ENCODE measurements at places on chromosomes 5 and 9.
A peak's percentile ranks its signal among the peaks of the same experiment; 100 is the strongest.

GRCh38 chr9:127898433-127899127 is 823 bp downstream of the ST6GALNAC6 start:
- H3K36me3 ChIP-seq: peaks cover 24% of the 10 kb centered on the region
- H3K27ac ChIP-seq: peak overlapping the region; percentile 90
- peak overlapping the region; percentile 88 for H3K4me3 ChIP-seq
- DNase-seq: no peak

- no peaks in the 10 kb centered on the region for H3K36me3 ChIP-seq
- no peak overlapping the region for H3K4me3 ChIP-seq
- peaks cover 5% of the 10 kb centered on the region for H3K27me3 ChIP-seq
- no peaks in the 10 kb centered on the region for H3K4me1 ChIP-seq
- DNase-seq: no peak
Measured at GRCh38 chr9:87662808-87663528, 63.0 kb upstream of the CTSL start.

GRCh38 chr5:69512740-69513260 is 20.2 kb downstream of the OCLN start:
- no peaks in the 10 kb centered on the region for H3K36me3 ChIP-seq
- no peaks in the 10 kb centered on the region for H3K4me1 ChIP-seq
- no peaks in the 10 kb centered on the region for H3K27me3 ChIP-seq
- no peak for DNase-seq
- H3K4me3 ChIP-seq: no peak overlapping the region

- H3K27ac ChIP-seq: no peak overlapping the region
- H3K36me3 ChIP-seq: no peaks in the 10 kb centered on the region
- no peak overlapping the region for H3K4me3 ChIP-seq
- DNase-seq: no peak
- H3K27me3 ChIP-seq: peaks cover 4% of the 10 kb centered on the region
- H3K4me1 ChIP-seq: no peaks in the 10 kb centered on the region
Measured at GRCh38 chr5:15850939-15851341, 328.7 kb downstream of the MARCHF11 start.

DNA sequence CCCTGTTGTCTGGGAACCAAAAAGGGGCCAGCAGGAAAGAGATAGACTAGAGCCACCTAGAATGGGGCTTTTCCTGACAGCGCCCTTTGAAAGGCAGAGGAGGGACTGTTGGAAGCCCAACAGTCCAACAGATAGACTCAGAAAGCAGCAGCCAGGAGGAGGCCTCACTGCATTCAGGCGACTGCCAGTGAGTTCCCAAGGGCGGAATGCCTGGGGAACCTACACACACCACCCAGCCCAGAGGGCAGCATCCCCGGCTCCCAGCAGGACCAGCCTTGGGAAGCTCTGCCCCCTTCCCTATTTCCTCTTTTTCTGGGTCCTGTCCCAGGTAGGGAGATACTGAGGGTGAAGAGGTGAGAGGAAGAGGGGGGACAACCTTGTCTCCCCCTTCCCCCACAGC is 192.4 kb upstream of the KLF4 start:
- no peak overlapping the region for H3K27ac ChIP-seq
- no peaks in the 10 kb centered on the region for H3K36me3 ChIP-seq
- no peaks in the 10 kb centered on the region for H3K27me3 ChIP-seq
- no peaks in the 10 kb centered on the region for H3K4me1 ChIP-seq
- DNase-seq: no peak

DNA sequence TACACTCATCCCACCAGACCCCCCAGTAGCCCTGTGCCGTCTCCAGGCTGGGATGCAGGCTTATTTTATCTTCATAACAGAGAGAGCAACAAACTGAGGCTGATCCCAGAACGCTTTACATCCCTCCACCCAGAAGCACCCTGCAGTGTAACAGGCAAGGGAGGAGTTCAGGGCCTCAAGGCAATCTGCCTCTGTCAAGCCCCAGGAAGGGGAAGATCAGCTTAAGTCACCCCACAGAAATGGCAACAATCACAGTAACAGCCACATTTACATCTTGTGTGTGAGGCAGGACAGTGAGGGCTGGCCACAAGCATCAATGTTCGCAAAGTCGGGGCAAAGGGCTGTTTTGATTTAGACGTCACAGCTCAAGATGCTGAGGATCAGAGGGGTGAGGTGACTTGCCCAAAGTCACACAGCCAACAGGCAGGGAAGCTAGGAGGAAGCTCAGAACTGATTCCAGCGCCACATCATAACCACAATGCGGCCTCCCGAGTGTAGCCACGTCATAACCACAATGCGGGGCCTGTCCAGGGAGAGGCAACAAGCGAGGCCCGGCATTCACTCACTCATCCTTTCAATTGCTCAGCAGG is 14.4 kb downstream of the STK10 start:
- peak; percentile 85 for DNase-seq
- H3K27me3 ChIP-seq: peaks cover 40% of the 10 kb centered on the region
- H3K36me3 ChIP-seq: peaks cover 9% of the 10 kb centered on the region
- peak overlapping the region; percentile 91 for H3K4me3 ChIP-seq

DNA sequence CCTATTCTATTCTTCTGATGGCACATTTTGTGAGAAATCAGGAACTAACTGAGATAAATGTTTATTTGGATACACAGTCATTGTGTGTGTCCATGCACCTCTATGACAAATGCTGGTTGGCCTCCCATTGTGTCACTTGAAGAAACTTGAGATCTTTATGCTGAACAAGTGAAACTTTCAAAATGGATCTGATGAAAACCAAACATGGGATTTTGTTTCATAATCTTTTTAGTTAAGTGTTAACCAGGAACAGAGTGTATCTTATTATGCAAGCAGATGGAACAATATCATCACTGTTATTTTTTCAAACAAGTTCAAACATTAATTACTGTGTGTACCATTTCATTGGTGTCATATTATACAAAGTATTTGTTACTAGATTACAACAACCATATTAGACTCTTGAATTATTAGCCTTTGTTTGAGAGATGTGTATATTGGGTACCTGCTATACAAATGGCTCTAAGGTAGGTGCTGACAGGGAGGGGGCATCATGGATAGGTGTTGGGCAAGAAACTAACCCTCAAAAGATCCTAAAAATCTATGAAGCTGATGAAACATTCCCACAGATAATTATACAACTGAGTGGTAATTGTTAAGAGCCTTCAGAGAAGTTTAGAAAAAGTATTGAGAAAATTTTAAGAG is 159.8 kb downstream of the PALM2AKAP2 start:
- no peak overlapping the region for H3K4me3 ChIP-seq
- H3K36me3 ChIP-seq: no peaks in the 10 kb centered on the region
- H3K4me1 ChIP-seq: no peaks in the 10 kb centered on the region
- H3K27me3 ChIP-seq: peaks cover 4% of the 10 kb centered on the region
- no peak overlapping the region for H3K27ac ChIP-seq

DNA sequence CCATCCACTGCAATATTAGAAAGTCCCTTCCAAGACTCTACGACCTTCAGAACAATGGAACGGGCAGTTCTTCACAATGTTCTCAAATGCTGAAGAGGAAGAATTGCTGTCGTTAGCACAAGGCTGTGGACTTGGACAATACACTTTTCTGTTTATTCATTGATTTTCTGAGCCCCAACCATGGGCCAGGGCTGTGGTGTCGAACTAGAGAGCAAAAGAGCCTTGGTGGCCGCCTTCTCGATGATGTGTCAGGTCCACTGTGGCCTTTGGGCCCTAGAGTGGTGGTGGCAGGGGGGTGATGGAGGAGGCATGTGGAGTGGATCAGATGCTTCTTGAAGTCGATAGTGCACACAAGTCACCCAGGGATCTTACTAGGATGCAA is 18.5 kb upstream of the KIF12 start:
- no peaks in the 10 kb centered on the region for H3K4me1 ChIP-seq
- H3K36me3 ChIP-seq: no peaks in the 10 kb centered on the region
- no peak for DNase-seq
- H3K4me3 ChIP-seq: no peak overlapping the region
- peaks cover 3% of the 10 kb centered on the region for H3K27me3 ChIP-seq

GRCh38 chr5:1654786-1655495 is 131.2 kb upstream of the LPCAT1 start:
- no peak overlapping the region for H3K4me3 ChIP-seq
- H3K4me1 ChIP-seq: peaks cover 4% of the 10 kb centered on the region
- H3K27ac ChIP-seq: no peak overlapping the region
- H3K36me3 ChIP-seq: no peaks in the 10 kb centered on the region

- H3K27me3 ChIP-seq: no peaks in the 10 kb centered on the region
- H3K36me3 ChIP-seq: peaks cover 2% of the 10 kb centered on the region
- DNase-seq: peak; percentile 43
- no peak overlapping the region for H3K27ac ChIP-seq
- no peak overlapping the region for H3K4me3 ChIP-seq
- peaks cover 2% of the 10 kb centered on the region for H3K4me1 ChIP-seq
Measured at GRCh38 chr5:81425569-81425968, 31.6 kb upstream of the ACOT12 start.

DNA sequence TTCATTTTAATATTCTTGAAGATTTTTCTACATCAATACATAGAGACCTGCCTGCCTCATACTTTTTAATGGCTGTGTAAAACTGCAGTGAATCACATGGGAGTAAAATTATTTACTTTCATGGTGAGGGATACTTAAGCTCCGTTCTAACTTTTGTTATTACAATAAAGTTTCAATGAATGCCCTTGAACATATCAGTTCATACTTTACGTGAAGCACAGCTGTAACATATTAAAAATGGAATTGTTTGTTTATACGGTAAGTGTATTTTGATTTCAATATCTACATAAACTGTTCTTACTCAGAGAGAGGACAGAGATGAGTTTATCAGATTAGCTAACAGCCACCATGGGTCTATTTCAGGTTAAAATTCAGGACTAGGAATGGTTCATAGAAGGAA is 155.1 kb downstream of the NR3C1 start:
- H3K36me3 ChIP-seq: peaks cover 16% of the 10 kb centered on the region
- H3K4me1 ChIP-seq: no peaks in the 10 kb centered on the region

- no peaks in the 10 kb centered on the region for H3K36me3 ChIP-seq
- H3K4me1 ChIP-seq: peaks cover 40% of the 10 kb centered on the region
- DNase-seq: no peak
- H3K4me3 ChIP-seq: peak overlapping the region; percentile 18
- no peak overlapping the region for H3K27ac ChIP-seq
Measured at GRCh38 chr5:93583768-93584595, 960 bp downstream of the NR2F1 start.

- H3K27ac ChIP-seq: no peak overlapping the region
- H3K4me3 ChIP-seq: peak overlapping the region; percentile 11
- peaks cover 5% of the 10 kb centered on the region for H3K27me3 ChIP-seq
- H3K36me3 ChIP-seq: no peaks in the 10 kb centered on the region
Measured at GRCh38 chr9:35563791-35564197, 41.3 kb upstream of the TESK1 start.

DNA sequence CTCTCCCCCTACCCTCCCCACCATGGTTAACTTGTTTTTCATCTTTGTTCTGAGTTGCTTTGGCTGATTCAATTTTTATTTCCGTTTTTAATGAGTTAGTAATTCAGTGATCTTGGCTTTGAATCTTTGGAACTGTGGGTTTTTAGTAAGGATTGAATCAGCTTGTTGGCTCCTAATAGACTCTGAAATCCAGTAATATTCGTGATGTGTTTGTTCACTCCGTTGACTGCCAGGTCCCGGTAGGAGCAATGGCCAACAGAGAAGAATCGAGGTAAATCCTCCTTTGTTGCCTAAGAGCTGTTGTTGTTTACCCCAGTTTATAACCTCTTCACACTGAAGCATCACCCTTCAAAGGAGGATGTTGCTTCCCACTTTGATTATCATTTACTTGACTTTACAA is 92.7 kb downstream of the PCSK1 start:
- no peak overlapping the region for H3K27ac ChIP-seq
- no peaks in the 10 kb centered on the region for H3K36me3 ChIP-seq

GRCh38 chr5:39440958-39441624 is 16.3 kb upstream of the DAB2 start:
- no peak overlapping the region for H3K4me3 ChIP-seq
- no peaks in the 10 kb centered on the region for H3K27me3 ChIP-seq
- H3K4me1 ChIP-seq: peaks cover 21% of the 10 kb centered on the region
- no peak for DNase-seq

DNA sequence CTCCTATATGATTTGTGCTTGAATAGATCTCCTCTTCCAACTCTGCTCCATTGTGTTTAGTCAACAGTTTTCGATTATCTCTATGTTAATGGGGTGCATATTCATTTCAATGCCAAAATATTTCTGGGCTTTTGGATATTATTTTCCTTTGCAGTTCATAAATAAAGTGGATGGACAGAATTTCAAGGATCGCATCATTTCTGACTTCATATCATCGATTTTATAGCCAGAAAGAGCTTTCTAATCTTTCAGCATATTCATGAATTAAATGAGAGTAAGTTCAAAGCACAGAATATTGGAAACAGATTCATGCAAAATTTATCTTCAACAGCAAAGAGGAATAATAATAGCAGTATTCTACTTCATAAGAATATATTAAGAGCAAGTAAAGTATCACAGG is 60.0 kb upstream of the MINAR2 start:
- no peak overlapping the region for H3K4me3 ChIP-seq
- H3K36me3 ChIP-seq: no peaks in the 10 kb centered on the region
- no peak overlapping the region for H3K27ac ChIP-seq
- DNase-seq: no peak

GRCh38 chr5:144028636-144029035 is 141.8 kb downstream of the YIPF5 start:
- no peak for DNase-seq
- peaks cover 7% of the 10 kb centered on the region for H3K27me3 ChIP-seq
- H3K4me1 ChIP-seq: no peaks in the 10 kb centered on the region
- no peak overlapping the region for H3K4me3 ChIP-seq

GRCh38 chr9:31372799-31373587 is 1011.5 kb upstream of the ACO1 start:
- no peaks in the 10 kb centered on the region for H3K4me1 ChIP-seq
- H3K27ac ChIP-seq: no peak overlapping the region
- H3K36me3 ChIP-seq: no peaks in the 10 kb centered on the region
- no peaks in the 10 kb centered on the region for H3K27me3 ChIP-seq
- H3K4me3 ChIP-seq: no peak overlapping the region

- DNase-seq: no peak
- H3K4me3 ChIP-seq: no peak overlapping the region
- no peaks in the 10 kb centered on the region for H3K27me3 ChIP-seq
- no peak overlapping the region for H3K27ac ChIP-seq
- H3K36me3 ChIP-seq: no peaks in the 10 kb centered on the region
- H3K4me1 ChIP-seq: peaks cover 10% of the 10 kb centered on the region
Measured at GRCh38 chr9:133512253-133513213, 12.2 kb downstream of the MYMK start.

- H3K4me3 ChIP-seq: no peak overlapping the region
- no peak overlapping the region for H3K27ac ChIP-seq
- DNase-seq: no peak
- H3K36me3 ChIP-seq: no peaks in the 10 kb centered on the region
- peaks cover 2% of the 10 kb centered on the region for H3K27me3 ChIP-seq
- H3K4me1 ChIP-seq: no peaks in the 10 kb centered on the region
Measured at GRCh38 chr9:88747768-88748167, 212.8 kb downstream of the NXNL2 start.

- peaks cover 3% of the 10 kb centered on the region for H3K27me3 ChIP-seq
- no peaks in the 10 kb centered on the region for H3K36me3 ChIP-seq
Measured at GRCh38 chr9:76297721-76298239, 96.4 kb downstream of the RFK start.

DNA sequence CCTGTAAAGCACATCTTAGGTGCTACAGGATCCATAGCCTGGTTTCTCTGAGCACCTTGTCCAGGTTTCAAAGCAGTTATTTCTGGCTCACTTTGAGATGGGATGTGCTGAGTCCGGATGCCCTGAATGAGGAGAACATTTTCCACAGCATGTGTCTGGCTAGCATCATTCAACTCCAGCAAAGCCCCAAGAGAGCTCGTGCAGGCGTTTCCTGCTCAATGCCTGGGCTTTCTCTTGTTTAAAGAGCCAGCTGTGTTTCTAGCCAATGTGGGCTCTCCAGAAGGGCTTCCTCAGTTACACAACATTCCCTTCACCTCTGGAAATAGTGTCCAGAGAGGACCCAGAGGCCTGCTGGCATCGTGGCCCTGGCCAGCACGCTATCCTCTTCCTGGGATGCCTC is 411.7 kb downstream of the DMAC1 start:
- no peaks in the 10 kb centered on the region for H3K36me3 ChIP-seq
- H3K27me3 ChIP-seq: peaks cover 4% of the 10 kb centered on the region
- H3K4me3 ChIP-seq: no peak overlapping the region
- no peaks in the 10 kb centered on the region for H3K4me1 ChIP-seq
- no peak for DNase-seq
- no peak overlapping the region for H3K27ac ChIP-seq
